Activated CD8-positive, alpha-beta T cell treated with anti-CD3 and anti-CD28 coated beads for 36 hours (primary cell): ENCODE measurements at places on chromosomes 4 and X. TPM values are rescaled to one million over a fixed set of nuclear protein-coding genes. Genes with fewer than 3 reads are reported as not detected.

- H3K4me3 ChIP-seq = no peak overlapping the region
- H3K27me3 ChIP-seq = no peaks in the 10 kb centered on the region
- H3K36me3 ChIP-seq = peaks cover 27% of the 10 kb centered on the region
Measured at GRCh38 chrX:338281-338835, 19.8 kb upstream of the GTPBP6 start.

- peaks cover 31% of the 10 kb centered on the region for H3K4me1 ChIP-seq
- H3K36me3 ChIP-seq = no peaks in the 10 kb centered on the region
- no peak for DNase-seq
- H3K27ac ChIP-seq = no peak overlapping the region
- H3K27me3 ChIP-seq = peaks cover 11% of the 10 kb centered on the region
- H3K4me3 ChIP-seq = no peak overlapping the region
Measured at GRCh38 chr4:121796283-121796682, 4.8 kb upstream of the EXOSC9 start.

DNA sequence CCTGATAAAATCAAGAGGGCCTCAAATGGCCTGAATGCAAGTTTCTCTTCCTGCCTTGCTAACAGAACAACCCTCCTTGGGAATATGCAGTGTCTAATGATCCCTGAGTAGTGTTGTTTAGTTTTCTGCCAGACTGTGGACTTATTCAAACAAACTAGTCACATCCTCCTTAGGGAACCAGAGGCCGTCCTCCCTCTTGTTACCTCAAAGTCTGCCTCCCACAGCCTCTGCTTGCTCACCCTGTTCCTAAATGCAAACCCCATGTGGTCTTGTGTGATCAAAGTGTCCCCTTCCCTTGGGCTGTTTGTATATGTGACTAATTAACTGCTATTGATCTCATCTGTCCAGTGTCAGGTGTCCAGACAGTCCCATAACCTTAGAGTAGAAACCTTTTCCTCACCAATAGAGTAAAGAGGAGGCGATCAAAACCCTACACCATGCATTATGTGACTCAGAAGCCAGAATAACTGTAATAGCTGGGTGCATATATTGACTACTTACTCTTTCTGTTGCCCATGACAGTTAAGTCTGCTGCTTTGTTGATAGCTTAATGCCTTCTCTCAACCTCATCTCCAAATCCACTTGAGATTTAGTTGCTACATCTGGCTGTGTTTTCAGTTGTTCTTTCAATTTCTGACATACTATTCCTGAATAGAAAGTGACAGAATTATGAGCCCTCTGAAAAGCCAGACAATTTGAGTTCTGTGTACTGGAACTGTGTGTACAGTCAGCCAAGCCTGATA lies 473.0 kb upstream of the NWD2 start:
- no peak for DNase-seq
- H3K4me3 ChIP-seq = no peak overlapping the region
- no peaks in the 10 kb centered on the region for H3K36me3 ChIP-seq
- H3K27ac ChIP-seq = no peak overlapping the region

DNA sequence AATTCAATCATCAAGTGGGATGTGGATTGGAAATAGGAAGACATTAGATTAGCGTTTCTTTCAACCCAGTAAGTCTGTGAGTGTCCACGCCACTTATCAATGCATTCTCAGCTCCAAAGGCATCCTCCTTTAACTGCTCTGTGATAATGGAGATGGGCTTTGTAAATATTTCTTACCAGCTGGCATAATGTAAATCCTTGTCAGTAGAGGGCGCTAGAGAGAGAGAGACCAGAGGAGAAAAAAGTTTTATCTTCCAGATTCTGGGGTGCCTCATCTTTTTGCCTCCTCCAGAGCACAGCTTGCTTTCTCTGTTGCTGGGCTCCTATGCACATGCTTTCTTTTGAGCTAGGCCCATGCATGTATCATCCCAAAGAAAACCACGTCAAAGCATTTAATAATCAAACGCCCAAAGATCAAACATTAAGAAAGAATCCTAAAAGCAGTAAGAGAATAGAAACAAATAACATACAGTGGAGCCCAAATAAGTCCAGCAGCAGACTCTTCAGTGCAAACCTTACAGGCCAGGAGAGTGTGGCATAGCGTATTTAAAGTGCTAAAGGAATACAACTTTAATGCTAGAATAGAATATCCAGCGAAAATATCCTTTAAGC lies 9.6 kb upstream of the MTMR1 start:
- H3K36me3 ChIP-seq = no peaks in the 10 kb centered on the region
- peak; percentile 17 for DNase-seq
- H3K27me3 ChIP-seq = no peaks in the 10 kb centered on the region
- H3K27ac ChIP-seq = no peak overlapping the region
- no peak overlapping the region for H3K4me3 ChIP-seq

DNA sequence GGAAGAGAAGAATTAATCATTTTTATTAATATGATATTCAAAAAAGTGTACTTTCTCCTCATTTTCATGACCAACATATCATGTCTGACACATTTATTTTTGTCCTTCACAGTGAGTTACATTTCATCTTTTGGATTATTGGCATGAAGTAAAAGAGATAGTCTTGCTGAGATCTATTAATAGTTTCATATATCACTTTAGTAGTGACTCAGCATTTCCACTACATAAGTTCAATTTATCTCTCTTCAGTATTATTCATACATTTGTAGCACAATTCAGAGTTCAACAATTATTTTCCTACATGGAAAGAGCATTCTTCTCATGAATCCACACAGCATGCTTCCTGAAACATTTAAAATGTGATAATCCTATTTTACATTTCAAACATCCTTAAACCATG lies 1461.1 kb downstream of the TECRL start:
- no peak overlapping the region for H3K27ac ChIP-seq
- no peak for DNase-seq
- H3K4me1 ChIP-seq = no peaks in the 10 kb centered on the region

- no peak overlapping the region for H3K27ac ChIP-seq
- no peak overlapping the region for H3K4me3 ChIP-seq
- H3K27me3 ChIP-seq = no peaks in the 10 kb centered on the region
- no peak for DNase-seq
- H3K36me3 ChIP-seq = peaks cover 46% of the 10 kb centered on the region
Measured at GRCh38 chrX:53631156-53631555, 55.4 kb downstream of the HUWE1 start.

- peaks cover 74% of the 10 kb centered on the region for H3K4me1 ChIP-seq
- peak overlapping the region; percentile 75 for H3K4me3 ChIP-seq
- no peaks in the 10 kb centered on the region for H3K27me3 ChIP-seq
- H3K36me3 ChIP-seq = no peaks in the 10 kb centered on the region
- peak; percentile 89 for DNase-seq
- H3K27ac ChIP-seq = peak overlapping the region; percentile 97
Measured at GRCh38 chrX:39854772-39855747, 242.7 kb downstream of the BCOR start.

DNA sequence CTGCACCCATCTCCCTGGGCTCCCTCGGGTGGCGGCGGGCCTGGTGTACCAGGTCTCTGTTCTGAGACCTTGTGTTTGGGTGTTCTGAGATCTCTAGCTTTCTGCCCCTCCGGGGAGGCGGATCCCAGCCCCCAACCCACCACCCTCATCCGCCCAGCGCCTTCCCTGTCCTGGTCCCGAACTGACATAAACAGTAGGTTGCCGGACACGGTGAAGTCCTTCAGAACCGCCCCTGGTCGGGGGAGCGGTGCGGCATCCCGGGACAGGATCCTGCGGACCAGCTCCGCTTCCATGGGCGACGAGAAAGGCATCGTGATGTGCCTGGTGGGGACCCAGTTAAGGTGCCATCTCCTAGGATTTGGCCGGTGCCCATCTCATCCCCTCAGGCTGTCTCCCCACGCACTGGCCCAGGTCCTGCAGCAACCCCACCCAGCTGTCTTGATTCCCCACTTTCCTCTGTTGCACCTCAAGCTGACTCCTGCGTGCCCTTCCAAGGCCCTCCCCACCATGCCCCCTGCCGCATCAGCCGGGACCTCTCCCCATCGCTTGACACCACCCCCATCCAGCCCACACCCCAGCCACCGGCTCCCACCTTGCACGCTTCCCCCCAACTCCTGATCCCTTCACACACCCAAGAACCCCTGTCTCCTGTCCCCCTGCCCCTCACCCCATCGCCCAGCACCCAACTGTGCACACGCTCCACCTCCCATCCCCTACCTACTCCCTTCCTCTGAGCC lies 900 bp downstream of the CTAG2 start:
- H3K27ac ChIP-seq = no peak overlapping the region
- no peaks in the 10 kb centered on the region for H3K36me3 ChIP-seq
- no peak overlapping the region for H3K4me3 ChIP-seq
- DNase-seq = no peak

- peak; percentile 29 for DNase-seq
- no peak overlapping the region for H3K4me3 ChIP-seq
- no peaks in the 10 kb centered on the region for H3K27me3 ChIP-seq
- H3K27ac ChIP-seq = no peak overlapping the region
- H3K4me1 ChIP-seq = no peaks in the 10 kb centered on the region
Measured at GRCh38 chrX:34300871-34301270, 168.8 kb upstream of the FAM47A start.

- no peak overlapping the region for H3K4me3 ChIP-seq
- no peak for DNase-seq
- H3K36me3 ChIP-seq = no peaks in the 10 kb centered on the region
Measured at GRCh38 chrX:114075073-114075673, 508.7 kb upstream of the HTR2C start.

GRCh38 chrX:1442016-1442665 lies 10.6 kb downstream of the ASMTL start:
- peaks cover 2% of the 10 kb centered on the region for H3K4me1 ChIP-seq
- H3K27me3 ChIP-seq = no peaks in the 10 kb centered on the region
- no peak overlapping the region for H3K4me3 ChIP-seq
- H3K27ac ChIP-seq = no peak overlapping the region
- no peak for DNase-seq

DNA sequence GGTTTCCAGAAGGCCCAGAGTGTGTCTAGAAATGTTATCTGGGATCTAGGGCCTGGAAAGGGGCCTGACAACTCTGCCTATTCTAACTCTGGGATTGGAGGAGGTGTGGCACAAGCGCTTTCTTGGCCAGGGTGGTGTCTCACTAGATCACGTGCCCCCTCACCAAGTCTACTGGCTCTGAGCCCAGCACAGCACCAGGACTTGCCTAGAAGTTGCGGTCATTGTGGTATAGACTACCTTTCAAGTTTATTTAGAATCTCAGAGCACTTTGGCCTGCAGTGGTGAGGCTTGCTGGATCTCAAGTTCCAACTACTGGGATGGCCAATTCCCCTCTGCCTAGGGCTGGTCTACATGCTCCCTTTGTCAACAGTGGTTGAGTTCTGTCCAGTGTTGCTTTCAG lies 223.3 kb upstream of the MAGEB2 start:
- no peak overlapping the region for H3K27ac ChIP-seq

GRCh38 chr4:169818063-169818679 lies 60.4 kb upstream of the HPF1 start:
- H3K4me1 ChIP-seq = no peaks in the 10 kb centered on the region
- no peaks in the 10 kb centered on the region for H3K36me3 ChIP-seq
- no peak overlapping the region for H3K27ac ChIP-seq

DNA sequence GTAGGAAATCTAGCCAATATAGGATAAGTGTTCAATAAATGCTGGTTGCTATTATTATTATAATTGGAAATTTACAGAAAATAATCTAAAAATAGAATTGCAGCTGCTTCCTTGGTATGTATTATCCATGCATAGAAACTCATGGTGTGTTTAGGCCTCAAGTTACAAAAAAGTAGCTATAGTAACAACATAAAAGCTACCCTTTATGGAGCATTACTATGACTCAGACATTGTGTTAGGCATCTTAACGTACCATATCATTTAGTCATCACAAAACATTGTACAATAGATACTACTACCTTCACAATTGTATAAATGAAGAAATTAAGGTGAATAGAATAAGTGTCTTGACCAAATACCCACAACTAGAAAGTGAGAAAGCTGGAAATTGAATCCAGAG lies 126.9 kb upstream of the NRK start:
- no peaks in the 10 kb centered on the region for H3K36me3 ChIP-seq
- H3K27me3 ChIP-seq = no peaks in the 10 kb centered on the region
- no peak for DNase-seq
- H3K4me3 ChIP-seq = no peak overlapping the region

DNA sequence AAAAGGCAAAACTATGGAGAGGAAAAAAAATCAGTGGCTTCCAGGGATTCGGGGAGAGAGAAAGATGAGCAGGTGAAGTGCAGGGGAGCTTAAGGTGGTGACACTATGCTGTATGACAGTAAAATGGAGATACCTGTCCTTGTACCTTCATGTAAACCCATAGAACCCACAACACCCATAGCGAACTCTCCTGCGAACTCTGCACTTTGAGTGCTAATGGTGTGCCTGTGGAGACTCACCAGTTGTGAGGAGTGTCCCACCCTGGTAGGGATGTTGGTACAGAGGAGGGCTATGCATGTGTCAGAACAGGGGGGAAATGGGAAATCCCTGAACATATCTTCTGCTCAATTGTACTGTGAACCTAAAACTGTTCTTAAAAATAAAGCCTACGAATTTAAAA lies 42.8 kb downstream of the HMX1 start:
- no peak overlapping the region for H3K4me3 ChIP-seq
- no peak overlapping the region for H3K27ac ChIP-seq
- H3K4me1 ChIP-seq = no peaks in the 10 kb centered on the region
- H3K27me3 ChIP-seq = peaks cover 1% of the 10 kb centered on the region

GRCh38 chr4:27692868-27693634 lies 832.4 kb downstream of the STIM2 start:
- H3K4me3 ChIP-seq = no peak overlapping the region
- peaks cover 1% of the 10 kb centered on the region for H3K27me3 ChIP-seq
- H3K36me3 ChIP-seq = no peaks in the 10 kb centered on the region
- H3K4me1 ChIP-seq = no peaks in the 10 kb centered on the region

GRCh38 chr4:151462554-151462953 lies 53.6 kb downstream of the FHIP1A start:
- DNase-seq = no peak
- no peak overlapping the region for H3K27ac ChIP-seq
- H3K4me1 ChIP-seq = no peaks in the 10 kb centered on the region
- no peaks in the 10 kb centered on the region for H3K36me3 ChIP-seq

- DNase-seq = no peak
- peaks cover 10% of the 10 kb centered on the region for H3K27me3 ChIP-seq
- H3K27ac ChIP-seq = no peak overlapping the region
- no peaks in the 10 kb centered on the region for H3K4me1 ChIP-seq
- no peak overlapping the region for H3K4me3 ChIP-seq
Measured at GRCh38 chr4:15167743-15168142, 165.5 kb downstream of the CPEB2 start.

GRCh38 chrX:69318651-69319340 lies 153.5 kb upstream of the PJA1 start:
- no peak overlapping the region for H3K27ac ChIP-seq
- DNase-seq = no peak
- H3K36me3 ChIP-seq = no peaks in the 10 kb centered on the region
- H3K4me1 ChIP-seq = no peaks in the 10 kb centered on the region

- H3K27me3 ChIP-seq = peaks cover 2% of the 10 kb centered on the region
- H3K4me1 ChIP-seq = no peaks in the 10 kb centered on the region
- H3K27ac ChIP-seq = no peak overlapping the region
- no peak overlapping the region for H3K4me3 ChIP-seq
- no peak for DNase-seq
Measured at GRCh38 chr4:75030649-75031235, 97.8 kb downstream of the PARM1 start.

GRCh38 chrX:53114864-53115549 lies 21.1 kb downstream of the KANTR start:
- H3K4me1 ChIP-seq = peaks cover 2% of the 10 kb centered on the region
- H3K27ac ChIP-seq = no peak overlapping the region
- no peak overlapping the region for H3K4me3 ChIP-seq
- H3K36me3 ChIP-seq = peaks cover 7% of the 10 kb centered on the region
- DNase-seq = no peak

Gene TCEAL2
- 0.41 TPM for total RNA-seq

Gene CLTRN
- 0.38 TPM for total RNA-seq

Gene HMGN5
- total RNA-seq = 3.2 TPM

Gene TRPC3
- total RNA-seq = 0.13 TPM

Gene ARMCX2
- 19.4 TPM for total RNA-seq

Gene CFAP99
- total RNA-seq = not detected

Gene RNF113A
- total RNA-seq = 32.3 TPM

Gene HTN3
- not detected for total RNA-seq

Gene DNAAF6
- total RNA-seq = not detected

Gene GAGE12H
- total RNA-seq = not detected
